Thyroid gland (tissue), 4 donors: ENCODE measurements at places on chromosomes 3 and 15. TPM values are rescaled to one million over a fixed set of nuclear protein-coding genes. Genes with fewer than 3 reads are reported as not detected.
A peak's percentile ranks its signal among the peaks of the same experiment; 100 is the strongest.

Gene MTFMT
- total RNA-seq, result 29.4 TPM

DNA sequence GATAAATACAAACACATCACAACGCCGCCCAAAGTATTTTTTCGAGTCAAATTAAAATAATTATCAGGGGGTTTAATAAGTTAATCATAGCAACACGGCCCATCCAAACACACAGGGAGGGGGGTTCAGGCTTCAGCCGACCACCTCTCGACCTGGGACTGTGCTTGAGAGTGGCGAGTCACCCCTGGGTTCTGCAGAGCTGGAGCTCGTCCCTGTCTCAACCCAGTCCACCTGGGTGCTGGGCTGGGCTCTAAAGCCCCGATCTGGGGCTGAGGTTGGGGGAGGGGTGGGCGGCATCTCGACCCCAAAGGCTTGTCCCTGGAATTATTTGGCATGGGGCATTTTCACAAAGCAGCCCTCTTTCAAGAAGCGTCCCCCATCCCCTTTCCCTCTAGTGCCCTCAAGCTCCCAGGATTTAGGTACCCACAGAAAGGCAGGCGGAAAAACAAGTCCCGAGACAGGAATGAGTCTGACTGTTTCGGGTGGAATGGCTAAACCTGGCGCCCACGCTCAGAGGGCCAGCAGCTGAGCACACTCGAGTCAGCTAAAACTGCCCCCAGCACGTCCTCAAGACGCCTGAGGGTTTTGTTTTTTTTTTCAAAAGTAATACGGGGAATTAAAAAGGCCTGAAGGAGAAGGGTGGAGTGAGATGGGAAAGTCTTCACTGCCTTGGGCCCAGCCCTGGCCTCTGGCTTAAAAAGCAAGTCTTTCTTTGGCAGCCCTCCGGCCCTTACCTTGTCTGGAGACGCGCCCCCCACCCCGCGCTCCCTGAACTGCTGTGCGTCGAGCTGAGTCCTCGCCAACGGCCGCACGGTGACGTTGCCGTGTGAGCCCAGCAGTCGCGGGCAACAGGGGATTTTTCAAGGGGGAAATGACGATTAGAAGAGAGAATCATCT is 32.5 kb downstream of the NR2F2 start:
- H3K4me1 ChIP-seq, result peaks cover 8% of the 10 kb centered on the region
- no peaks in the 10 kb centered on the region for H3K36me3 ChIP-seq
- peaks cover 60% of the 10 kb centered on the region for H3K27me3 ChIP-seq
- H3K4me3 ChIP-seq, result no peak overlapping the region
- no peak for DNase-seq

DNA sequence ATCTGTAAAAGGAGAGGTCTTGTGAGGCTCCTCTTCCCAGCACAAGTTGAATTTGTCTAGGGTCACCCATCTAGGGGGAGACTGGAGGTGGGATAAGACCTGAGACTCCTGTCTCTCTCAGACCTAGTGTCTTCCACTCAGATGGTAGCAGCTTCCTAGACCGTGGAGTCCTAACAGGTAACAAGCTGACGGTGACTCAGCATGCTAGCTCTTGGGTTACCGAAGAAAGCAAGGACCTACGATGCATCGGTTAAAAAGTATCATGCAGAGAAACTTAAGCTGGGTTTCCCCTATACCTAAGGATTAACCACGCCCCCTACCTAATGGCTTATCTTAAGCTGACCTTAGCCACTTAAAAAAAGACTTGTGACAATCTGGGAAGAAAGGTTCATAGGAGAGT is 7.6 kb downstream of the LRRN1 start:
- H3K27ac ChIP-seq, result no peak overlapping the region
- no peaks in the 10 kb centered on the region for H3K4me1 ChIP-seq
- no peak overlapping the region for H3K4me3 ChIP-seq
- no peak for DNase-seq
- H3K36me3 ChIP-seq, result no peaks in the 10 kb centered on the region

- no peak overlapping the region for H3K27ac ChIP-seq
- no peaks in the 10 kb centered on the region for H3K36me3 ChIP-seq
- H3K4me1 ChIP-seq, result no peaks in the 10 kb centered on the region
- H3K27me3 ChIP-seq, result no peaks in the 10 kb centered on the region
- H3K4me3 ChIP-seq, result no peak overlapping the region
- no peak for DNase-seq
Measured at GRCh38 chr3:64247991-64248646, 22.9 kb upstream of the PRICKLE2 start.

DNA sequence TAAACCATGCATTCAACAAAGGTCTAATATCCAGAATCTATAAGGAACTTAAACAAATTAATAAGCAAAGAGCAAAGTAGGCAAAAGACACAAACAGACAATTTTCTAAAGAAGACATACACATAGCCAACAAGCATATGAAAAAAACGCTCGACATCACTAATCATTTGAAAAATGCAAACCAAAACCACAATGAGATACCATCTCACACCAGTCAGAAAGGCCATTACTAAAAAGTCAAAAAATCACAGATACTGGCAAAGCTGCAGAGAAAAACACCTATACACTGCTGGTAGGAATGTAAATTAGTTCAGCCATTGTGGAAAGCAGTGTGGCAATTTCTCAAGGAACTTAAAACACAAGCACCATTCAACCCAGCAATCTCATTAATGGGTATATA is 53.8 kb downstream of the FSIP1 start:
- no peaks in the 10 kb centered on the region for H3K36me3 ChIP-seq
- no peaks in the 10 kb centered on the region for H3K4me1 ChIP-seq
- no peak overlapping the region for H3K27ac ChIP-seq

GRCh38 chr15:36361351-36361870 is 218.0 kb upstream of the CDIN1 start:
- H3K27me3 ChIP-seq, result no peaks in the 10 kb centered on the region
- H3K36me3 ChIP-seq, result no peaks in the 10 kb centered on the region
- no peak overlapping the region for H3K4me3 ChIP-seq
- no peaks in the 10 kb centered on the region for H3K4me1 ChIP-seq
- no peak overlapping the region for H3K27ac ChIP-seq

DNA sequence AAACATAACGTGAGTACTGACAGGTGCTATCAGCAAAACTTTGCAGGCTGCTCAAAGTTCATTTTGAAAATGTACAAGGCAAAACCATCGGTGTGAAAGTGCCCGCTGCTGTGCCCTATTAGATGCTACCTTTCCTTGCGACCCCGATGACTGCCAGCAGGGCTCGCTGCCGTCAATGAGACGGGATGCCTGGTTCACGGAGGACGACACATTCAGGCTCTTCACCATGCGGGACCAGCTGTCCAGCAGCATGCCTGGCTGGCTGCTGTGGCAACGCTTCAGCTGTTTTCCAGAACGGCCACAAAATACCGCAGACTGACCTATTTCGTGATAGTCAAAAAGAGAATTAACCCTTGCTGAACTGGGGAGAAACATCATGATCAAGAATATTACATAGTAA is 92.7 kb upstream of the OCA2 start:
- no peak overlapping the region for H3K27ac ChIP-seq
- H3K27me3 ChIP-seq, result no peaks in the 10 kb centered on the region
- DNase-seq, result peak; percentile 77
- H3K4me3 ChIP-seq, result no peak overlapping the region
- peaks cover 21% of the 10 kb centered on the region for H3K36me3 ChIP-seq

- no peak overlapping the region for H3K4me3 ChIP-seq
- H3K4me1 ChIP-seq, result no peaks in the 10 kb centered on the region
- no peaks in the 10 kb centered on the region for H3K27me3 ChIP-seq
- H3K36me3 ChIP-seq, result no peaks in the 10 kb centered on the region
Measured at GRCh38 chr3:195249858-195250464, 21.0 kb downstream of the XXYLT1 start.
